ENCODE measurements at places on chromosomes 7 and 10.
A peak's percentile ranks its signal among the peaks of the same experiment; 100 is the strongest.

DNA sequence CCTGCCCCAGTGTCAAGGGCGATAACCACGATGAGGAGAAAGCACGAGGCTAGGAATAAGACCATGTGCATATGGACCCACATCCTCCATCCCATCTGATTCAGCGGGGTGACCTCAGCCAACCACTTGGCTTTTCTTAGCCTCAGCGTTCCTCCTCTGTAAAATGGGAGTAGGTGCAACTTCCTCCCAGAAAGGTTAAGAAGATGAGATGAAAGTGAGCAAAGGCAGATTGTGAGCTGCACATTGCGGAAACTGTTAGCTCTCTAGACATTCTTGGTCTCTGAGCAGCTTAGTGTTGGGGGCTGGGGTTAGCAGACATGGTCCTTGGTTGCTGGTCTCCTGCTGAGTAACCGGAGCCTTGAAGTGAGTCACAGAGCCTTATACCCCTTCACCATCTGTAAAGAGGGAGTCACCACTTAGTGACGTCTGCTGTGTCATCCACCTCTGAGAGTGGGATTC, 497.3 kb upstream of the GALNT17 start:
- no peak for DNase-seq

DNA sequence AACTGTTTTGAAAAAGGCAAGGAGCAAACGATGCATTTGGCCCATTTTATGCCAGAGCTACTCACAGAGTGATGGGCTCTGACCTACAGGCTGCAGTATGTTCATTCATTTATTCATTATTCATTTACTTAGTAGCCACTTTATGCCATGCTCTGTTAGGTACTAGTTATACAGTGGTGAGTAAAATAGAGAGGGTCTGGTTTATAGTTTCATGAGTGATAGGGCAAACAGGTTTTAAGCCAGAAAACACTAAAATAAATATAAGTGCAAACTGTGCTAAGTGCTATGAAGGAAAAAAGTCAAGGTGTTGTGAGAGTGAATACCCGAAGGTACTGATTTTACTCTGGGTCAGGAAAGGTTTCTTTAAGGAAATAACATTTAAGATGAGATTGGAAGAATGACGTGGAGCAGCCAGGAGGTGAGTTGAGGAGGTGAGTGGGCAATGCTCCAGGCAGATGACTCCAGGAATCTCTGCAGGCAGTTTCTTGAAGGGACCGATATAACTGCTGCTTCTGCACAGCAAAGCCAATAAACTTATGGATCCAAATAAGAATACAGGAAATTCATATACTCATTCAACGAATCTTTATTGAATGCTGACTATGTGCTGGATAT, 56.9 kb upstream of the FAM133B start:
- no peak for DNase-seq

DNA sequence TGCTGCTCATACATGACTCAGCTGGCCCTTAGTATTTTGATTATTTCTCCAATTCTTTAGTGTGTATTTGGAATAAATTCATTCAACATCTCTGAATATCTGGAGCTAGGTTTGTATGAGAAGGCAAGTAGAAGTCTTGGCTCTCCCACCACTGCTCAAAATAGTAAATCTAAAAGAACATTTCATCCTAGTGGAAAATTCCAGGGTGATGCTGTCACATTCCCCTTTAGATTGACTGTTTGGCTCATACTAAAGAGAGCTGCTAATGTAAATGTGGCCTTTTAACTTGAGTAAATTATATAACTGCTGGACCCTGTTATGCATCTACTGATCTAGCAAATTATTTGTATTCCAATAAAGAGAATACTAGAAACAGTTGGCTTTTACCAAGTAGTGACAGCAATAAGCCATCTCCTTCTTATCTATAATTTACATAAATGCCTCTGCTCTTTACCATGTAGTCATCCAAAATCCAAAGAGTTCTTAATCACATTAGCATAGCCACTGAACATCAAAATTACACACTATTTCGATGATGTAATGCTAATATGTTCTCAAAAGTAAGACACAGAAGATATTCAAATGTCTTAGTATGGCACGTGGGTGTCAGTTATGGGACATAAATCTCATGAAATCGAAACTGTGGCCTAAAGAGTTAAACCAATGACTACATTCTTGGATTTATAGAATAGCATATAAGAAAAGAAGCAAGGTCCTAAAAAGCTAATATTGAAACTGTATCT, 86.9 kb upstream of the KCND2 start:
- DNase-seq: no peak

- no peak for DNase-seq
Observed at GRCh38 chr7:39560408-39560807, 5.8 kb upstream of the YAE1 start.

GRCh38 chr10:132449051-132449810, 52.2 kb downstream of the PWWP2B start:
- no peak for DNase-seq

DNA sequence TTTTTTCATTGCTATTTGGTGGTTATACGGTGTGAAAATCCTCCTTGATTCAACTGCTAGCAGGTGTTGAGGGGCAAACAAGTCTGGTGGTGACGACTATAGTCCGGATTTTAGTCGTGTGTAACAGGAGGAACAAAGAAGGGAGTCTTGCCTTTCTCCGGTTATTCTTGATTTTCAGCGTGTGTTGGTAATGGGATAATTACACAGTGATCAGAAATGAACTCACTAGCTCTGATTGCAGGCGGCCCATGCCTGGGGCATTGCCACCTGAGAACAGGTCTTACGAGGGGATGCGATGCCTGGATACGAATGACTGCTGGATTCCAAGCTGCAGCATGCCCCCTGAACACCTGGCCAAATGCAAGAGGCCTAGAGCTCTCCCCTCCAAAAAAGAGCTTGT, 72.8 kb downstream of the CAMK1D start:
- DNase-seq: no peak

- no peak for DNase-seq
Observed at GRCh38 chr10:116848032-116848943, 1.0 kb upstream of the ENO4 start.

DNA sequence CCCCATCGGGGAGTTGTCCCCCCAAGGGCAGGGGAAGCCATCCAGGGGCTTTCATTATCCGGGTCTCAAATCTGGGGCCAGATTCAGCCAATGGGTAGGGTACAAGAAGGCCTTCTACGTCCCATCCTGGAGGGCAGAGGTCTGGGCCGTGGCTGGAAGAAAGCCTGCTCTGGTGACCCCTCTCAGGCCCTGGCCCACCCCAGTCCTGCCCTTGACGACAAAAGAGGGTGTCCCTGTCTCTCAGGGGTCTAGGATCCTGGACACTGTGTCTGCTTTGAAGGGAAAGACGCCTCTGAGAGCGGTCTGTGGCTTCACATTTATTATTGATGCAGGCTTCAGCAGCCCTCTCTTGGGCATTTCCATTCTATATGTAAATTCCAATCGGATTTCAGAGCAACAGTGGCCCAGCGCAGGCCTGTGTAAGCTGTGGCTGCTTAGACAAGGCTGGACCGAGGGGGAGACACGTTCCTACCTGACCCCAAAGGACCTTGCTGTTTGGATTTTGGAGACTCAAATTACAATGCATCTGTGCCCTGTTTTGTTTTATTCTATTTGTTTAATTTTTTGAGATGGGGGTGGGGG, 83.2 kb upstream of the BAIAP2L1 start:
- DNase-seq: no peak

DNA sequence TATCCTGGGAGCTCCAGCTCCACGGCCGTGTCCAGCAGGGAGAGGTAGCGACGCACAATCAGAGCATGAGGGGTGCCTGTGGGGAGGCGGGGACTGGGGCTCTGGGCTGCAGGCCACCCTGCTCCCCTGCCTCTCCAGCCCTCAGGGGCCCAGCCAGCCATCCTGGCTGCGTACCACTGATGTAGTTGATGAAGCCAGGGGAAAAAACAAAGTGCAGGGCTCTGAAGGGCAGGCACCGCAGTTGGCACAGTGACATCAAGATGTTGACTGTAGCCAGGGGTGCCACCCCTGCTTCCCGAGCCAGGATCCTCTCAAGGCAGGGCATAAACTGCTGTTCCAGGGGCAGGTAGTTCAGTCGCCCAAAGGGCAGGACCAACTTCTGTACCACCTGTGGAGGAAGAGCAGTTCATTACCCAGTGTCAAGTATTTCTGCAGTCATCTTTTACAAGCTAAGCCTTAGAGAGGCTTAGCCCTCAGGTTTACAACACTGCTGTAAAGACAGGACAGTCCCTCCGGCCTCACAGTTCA, 2.8 kb downstream of the FASTK start:
- no peak for DNase-seq

DNA sequence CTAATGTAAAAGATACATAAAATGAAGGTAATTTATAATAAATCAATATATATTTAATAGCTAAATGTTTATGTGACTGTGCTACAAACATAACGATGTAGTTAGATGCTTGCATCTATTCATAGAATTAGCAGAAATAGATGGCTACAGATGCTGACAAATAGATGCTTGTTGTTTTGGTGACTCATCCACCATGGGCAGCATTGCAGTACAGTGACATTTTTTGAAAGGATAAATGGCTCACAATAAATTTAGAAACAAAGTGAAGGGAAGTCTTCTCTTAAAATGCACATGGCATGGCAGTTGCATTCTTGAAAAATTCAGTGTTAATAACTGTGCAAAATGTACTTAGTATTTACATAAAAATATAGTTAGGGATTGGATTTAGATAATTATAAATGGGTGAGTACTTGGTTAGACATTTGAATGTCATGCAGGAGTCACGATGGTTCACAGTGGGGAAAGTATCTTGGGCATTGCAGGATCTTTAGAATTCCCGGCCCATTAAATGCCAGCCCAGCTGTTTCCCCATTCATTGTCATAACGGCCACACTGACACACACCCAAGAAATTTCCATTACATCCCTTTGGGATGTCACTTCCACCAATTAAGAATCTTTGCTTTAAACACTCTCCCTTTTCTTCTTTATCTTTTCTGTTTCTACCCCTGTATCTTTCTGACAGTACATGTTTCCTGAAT, 564.1 kb downstream of the ATRNL1 start:
- DNase-seq: no peak

- no peak for DNase-seq
Observed at GRCh38 chr7:7476381-7476780, 59.3 kb downstream of the COL28A1 start.

DNA sequence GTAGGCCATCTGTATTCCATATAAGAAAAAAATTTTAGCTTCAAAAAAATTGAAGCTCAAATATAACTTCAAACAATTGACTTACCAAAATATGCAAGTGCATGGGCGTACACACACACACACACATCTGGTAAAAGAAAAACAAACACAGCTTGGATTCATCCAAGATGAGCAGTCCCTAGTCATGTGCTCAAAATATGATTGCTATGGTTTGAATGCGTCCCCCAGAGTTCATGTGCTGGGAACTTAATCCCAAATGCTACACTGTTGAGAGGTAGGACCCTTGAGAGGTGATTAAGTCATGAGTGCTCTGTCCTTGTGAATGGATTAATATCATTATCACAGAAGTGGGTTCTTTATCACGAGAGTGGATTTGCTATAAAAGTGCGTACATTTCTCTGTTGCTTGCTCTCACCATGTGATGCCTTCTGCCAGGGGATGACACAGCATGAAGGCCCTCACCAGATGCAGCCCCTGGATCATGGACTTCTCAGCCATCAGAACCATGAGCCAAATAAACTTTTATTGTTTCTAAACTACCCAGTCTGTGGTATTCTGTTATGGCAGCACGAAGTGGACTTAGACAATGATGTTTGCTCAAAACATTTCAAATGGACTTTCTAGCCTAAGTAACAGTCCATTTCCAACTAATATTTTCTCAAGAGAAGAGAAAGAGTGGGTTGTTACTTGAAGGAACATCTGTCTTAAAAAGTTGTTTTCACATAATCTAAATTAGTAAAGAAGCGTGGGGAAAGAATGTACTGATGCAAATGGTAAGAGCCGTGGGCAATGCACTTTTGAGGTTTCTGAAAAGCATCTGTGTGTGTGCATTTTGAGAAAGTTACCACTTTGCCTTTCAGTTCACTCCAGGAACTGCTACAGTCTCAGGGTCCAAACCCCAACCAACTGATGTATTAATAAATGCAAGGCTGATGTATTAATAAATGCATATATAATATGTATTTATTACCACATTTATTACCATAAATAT, 15.1 kb upstream of the SVIL start:
- DNase-seq: no peak

DNA sequence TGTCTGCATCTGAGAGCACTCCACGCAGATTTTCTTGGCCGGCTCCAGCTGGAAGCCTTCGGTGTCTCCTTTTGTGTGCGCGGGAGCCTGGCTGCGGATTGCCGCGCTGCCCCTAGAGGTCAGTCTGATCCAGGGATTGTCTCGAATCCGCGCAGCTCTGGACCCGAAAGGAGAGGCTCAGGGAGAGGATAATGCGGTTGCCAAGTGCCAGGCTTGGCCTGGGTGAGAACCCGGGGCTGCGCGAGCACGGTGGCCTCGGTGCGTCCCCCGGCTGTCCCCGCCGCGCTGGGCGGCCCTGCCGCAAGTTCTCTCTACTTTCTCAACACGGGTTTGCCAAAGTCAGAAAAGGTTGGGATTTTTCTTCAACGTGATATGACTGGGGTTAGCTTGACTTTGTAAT, 140.9 kb downstream of the ADCYAP1R1 start:
- DNase-seq: peak; percentile 8

DNA sequence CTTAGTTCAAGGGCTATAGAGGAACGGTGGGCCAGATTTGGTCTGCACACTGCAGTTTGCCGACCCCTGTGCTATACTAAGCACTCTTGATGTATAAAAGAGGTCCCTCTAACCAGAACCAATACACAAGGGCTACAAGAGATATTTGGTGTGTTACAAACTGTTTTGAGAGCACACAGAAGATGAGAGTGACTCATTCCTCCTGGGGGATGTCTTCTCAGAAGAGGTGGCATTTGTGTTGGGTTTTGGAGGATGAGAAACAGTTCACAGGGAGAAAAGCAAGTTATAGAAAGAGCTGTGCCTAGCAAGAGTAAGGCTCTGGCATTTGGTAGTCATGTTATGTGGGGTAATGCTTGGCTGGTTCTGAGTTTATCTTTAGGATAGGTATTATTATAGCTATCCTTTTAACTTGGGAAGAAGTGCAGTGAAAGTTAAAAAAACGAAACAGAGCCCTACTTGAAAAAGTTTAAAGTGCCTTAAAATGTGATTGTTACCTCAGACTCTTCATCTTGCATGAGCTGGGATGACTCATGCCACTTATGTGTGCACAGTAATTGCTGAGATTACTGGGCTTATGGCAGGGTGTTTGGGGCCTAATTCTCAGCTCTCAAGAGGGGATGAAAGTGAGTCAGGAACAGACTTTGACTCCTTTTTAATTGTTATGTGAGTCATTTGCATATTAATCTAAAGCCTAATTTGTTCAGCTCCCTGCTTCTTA, 160.4 kb downstream of the KIF20B start:
- no peak for DNase-seq

DNA sequence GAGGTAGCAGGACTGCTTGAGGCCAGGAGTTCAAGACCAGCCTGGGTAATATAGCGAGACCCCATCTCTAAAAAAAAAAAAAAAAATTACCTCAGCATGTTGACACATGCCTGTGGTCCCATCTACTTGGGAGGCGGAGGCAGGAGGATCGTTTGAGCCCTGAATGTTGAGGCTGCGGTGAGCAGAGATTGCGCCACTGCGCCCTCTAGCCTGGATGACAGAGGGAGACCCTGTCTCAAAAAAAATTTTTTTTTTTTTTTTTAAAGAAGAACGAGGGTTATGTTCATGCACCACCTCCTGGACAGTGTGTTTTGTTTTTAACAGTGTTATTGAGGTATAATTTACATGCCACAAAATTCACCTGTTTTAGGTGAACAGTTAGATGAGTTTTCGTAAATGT, 51.1 kb upstream of the SEPHS1 start:
- no peak for DNase-seq

Measured in activated T-cell treated with anti-CD3 and anti-CD28 coated beads for 48 hours (primary cell).